Prostate gland (tissue), 2 donors: ENCODE measurements at places on chromosomes 1 and 21.

- DNase-seq = no peak
Measured at GRCh38 chr1:221468546-221468945, 273.3 kb downstream of the DUSP10 start.

GRCh38 chr1:24905979-24906720 lies 23.9 kb downstream of the RUNX3 start:
- no peak for DNase-seq

GRCh38 chr21:34091032-34091431 lies 17.7 kb downstream of the MRPS6 start:
- DNase-seq = no peak

GRCh38 chr1:204672482-204673121 lies 12.9 kb downstream of the LRRN2 start:
- DNase-seq = no peak

- DNase-seq = no peak
Measured at GRCh38 chr1:106907795-106908194, 148.7 kb upstream of the PRMT6 start.

DNA sequence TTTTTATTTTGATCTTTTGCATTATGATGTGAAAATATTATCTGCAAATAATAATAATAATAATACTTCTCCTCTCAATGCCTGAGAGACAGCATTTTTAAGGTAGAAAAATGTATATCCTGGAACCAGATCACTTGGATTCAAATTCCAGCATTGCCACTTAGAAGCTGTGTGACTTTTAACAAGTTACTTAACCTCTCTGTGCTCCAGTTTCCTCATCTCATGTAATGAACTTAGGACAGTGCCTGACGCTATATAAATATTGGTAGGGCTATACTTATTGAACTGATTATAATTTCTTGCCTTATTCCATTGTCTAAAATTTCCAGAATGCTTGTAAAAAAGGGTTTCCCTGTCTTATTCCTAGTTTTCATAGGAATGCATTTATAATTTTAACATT lies 137.2 kb downstream of the IGSF21 start:
- no peak for DNase-seq

GRCh38 chr1:178353524-178353923 lies 143.2 kb downstream of the CLEC20A start:
- DNase-seq = no peak

- DNase-seq = no peak
Measured at GRCh38 chr1:222441066-222441465, 106.8 kb downstream of the HHIPL2 start.

DNA sequence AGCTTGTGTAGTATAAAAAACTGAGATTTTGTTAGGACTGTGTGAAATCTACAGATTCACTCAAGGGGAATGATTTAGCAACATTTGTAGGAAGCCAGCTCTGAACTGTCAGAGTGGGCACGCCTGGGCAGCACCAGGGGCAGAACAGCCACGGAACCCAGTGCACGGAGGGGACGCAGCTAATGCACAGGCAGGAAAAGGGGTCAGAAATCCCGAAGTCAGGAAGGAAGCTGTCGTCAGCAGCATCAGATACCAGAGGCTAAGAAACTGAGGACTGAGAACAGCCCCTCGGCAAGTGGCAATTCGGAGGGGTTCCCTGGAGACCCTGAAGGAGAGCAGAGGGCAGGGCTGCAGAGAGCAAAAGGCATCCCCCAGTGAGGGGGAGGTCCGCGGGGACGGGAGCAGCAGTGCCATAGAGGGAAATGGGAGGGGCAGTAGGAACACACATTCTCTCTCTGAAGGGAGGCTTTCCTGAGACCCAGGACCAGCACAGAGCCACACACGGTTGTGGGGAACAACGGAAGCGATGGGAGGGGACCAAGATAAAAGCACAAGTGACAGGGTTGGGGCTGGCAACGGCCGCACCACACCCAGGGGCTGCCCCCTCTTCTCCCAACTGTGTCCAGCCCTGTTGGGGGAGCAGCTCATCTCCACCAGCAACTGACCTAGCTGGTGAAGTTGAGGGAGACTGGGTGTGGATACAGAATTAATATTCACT lies 12.7 kb downstream of the UBE2J2 start:
- DNase-seq = no peak

DNA sequence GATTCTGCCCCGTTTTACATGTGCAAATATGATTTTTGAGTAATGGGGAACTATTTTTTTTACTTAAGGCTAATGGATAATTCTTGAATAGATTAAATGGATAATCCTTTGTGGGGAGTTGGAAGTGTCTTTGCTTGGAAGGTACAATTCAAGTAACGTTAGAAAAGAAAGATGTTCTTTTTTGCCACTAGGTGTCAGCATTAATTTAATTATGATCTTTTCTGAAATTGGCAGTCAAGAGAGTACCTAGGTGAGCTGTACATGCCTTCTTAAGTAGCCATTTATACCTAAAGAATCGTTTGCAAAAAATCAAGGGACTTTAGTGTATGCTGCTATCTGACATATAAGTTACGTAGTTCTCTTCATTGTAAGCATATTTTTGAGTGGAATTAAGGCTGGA lies 2.2 kb downstream of the FBXO28 start:
- DNase-seq = no peak

GRCh38 chr21:25314247-25314646 lies 293.0 kb downstream of the MRPL39 start:
- no peak for DNase-seq

DNA sequence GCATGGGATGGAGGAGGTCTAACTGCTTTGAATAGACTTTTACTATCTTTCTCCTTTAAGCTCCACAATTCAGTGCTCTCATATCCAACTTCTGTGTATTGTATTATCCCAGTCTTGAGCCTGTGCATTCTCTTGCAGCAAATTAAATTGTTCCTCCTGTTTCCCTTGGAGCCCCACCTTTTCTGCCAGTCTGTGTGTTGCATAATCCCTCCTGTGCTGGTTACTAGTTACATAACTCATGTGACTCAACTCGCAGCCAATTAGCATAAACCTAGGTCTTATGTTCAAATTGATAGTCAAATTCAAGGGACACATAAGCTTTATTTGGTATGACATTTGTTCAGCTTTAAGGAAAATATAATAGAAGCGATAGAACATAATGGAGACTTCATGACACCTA lies 1863.5 kb downstream of the MRPL39 start:
- no peak for DNase-seq

DNA sequence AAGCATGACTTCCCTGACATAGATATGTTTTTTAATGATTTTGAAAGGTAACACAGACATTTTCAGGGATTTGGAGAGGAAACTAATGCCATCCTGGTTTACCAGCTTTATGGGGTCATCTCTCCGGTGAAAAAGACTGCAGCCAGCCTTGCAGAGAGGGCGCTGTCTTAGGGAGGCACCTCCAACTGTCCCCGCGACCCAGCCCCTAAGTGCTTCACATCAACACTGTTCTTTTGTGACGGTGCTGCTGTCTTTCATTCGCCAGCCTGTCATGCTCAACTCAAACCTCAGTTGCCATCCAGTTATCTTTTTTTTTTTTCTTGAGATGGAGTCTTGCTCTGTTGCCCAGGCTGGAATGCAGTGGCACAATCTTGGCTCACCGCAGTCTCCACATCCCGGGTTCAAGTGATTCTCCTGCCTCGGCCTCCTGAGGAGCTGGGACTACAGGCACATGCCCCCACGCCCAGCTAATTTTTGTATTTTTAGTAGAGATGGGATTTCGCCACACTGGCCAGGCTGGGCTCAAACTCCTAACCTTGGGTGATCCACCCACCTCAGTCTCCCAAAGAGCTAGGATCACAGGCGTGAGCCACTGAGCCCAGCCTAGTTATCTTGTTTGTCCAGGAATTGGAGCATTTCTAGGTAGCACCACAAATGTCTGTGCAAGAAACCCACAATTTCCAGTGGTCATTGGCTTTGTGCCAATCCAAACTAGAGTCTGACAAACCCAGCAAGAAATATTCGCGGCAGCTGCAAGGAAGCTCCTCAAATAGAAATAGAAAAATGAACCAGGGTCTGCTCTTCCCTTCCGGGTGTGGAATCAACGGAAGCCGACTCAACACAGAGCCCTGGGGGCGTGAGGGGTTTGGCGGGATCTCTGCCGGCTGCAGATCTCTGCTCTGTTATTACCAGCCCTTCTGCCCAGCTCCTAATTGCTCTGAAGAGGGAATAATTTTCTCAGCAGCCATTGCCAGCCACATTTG lies 24.2 kb downstream of the PDE9A start:
- DNase-seq = no peak

GRCh38 chr1:222918801-222919477 lies 104.1 kb downstream of the DISP1 start:
- DNase-seq = no peak

DNA sequence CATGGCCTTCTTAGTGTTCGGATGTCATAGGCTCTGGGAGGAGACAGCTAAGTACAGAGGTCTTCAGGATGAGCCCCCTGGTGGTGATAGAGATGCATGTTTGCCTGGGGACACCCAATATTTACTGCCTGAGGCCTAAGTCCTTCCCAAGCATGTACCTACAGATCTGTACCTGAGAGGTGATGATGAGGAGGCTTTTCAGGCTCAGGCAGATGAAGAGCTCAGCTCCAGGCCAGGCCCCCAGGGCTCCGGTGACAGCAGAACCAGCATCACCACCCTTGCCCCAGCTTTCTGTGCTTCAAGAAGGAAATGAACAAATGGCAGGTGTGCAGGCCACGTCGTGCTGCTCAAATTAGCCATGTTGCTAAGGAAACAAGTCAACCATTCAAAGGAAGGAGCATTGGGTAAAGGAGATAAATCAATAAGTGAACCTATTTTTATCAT lies 21.1 kb downstream of the CACNA1E start:
- no peak for DNase-seq

- no peak for DNase-seq
Measured at GRCh38 chr1:32380057-32380456, 14.2 kb downstream of the BSDC1 start.

DNA sequence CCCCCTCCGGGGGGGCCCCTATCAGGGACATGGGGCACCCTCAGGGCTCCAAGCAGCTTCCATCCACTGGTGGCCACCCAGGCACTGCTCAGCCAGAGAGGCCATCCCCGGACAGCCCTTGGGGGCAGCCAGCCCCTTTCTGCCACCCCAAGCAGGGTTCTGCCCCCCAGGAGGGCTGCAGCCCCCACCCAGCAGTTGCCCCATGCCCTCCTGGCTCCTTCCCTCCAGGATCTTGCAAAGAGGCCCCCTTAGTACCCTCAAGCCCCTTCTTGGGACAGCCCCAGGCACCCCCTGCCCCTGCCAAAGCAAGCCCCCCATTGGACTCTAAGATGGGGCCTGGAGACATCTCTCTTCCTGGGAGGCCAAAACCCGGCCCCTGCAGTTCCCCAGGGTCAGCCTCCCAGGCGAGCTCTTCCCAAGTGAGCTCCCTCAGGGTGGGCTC lies 34.9 kb downstream of the TRIM11 start:
- no peak for DNase-seq

DNA sequence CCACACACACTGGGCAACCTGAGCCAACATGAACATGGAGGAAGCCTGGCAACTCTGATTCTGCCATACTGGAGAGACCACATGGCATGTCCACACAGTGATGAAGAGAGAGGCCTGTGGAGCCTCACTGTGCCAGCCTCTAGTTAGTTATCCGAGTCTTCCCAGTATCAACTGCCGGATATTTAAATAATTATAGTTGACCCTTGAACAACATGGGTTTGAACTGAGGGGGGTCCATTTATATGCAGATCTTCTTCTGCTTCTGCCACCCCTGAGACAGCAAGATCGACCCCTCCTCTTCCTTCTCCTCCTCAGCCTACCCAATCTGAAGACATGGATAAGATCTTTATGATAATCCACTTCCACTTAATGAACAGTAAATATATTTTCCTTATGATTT lies 27.8 kb downstream of the DDAH1 start:
- no peak for DNase-seq

DNA sequence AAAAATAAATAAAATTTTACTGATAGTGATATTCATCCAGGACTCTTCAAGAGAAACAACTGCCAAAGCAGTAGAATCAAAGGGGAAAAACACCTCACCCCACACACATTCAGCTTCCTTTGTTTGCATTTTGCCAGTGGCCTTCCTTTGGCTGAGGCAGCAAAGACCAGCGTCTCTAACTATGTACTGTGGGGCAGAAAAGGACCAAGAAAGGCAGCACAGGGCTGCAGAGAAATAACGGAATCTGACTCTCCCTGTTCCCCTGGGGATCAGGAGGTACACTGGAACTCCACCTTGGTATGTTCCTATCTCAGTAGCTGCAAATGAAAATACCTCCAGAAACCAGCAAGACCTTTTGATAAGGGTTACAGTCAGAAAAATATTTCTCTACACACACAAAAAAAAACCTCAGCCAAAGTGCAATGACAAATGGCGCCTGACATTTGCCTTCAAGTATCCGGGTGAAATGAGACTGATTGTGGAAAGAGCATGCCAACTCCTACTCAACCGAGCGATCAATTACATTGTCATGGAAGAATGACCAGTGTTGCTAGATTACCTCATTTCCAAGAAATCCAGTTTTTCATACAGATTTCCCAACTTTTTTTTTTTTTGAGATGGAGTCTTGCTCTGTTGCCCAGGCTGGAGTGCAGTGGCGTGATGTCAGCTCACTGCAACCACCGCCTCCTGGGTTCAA lies 50.9 kb downstream of the TARBP1 start:
- no peak for DNase-seq

DNA sequence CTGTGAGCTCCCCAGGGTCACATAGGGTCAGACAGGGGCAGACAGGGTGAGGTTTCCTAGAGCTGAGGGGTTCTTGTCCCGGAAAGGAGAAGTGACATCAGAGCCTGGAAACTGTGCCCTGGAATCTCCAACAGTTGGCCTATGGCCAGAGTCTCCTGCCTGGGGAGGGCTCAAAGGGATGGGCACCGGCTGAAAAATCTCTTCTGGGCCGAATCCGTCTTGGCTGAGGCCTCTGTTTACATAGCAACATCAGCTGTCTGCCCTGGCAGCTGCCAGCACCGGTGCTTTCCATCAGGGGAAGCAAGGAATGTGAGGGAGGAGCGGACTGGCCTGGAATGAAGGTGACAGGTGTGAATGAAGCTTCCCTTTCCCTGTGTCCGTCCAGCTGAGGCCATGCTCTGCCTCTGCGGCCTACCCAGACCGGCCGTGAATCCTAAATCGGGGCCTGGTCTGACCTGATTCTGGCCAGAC lies 30.7 kb downstream of the VASH2 start:
- DNase-seq = peak; percentile 67

DNA sequence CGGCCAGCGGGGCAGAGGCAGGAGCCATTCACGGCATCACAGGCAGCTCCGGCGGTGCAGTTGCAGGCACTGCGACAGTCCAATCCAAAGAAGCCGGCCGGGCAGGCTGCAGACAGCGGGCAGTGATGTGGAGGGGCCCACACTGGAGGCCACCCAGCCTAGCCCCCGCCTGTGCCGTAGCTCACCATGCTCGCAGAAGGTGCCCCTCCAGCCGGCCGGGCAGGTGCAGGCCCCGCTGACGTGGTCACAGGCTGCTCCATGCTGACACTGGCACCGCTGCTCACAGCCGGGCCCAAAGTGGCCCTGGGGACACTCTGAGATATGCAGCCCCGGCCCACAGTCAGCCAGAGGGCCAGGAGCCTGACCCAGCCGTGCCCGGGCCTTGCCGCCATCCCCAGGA lies 45.1 kb downstream of the ARHGEF16 start:
- no peak for DNase-seq

DNA sequence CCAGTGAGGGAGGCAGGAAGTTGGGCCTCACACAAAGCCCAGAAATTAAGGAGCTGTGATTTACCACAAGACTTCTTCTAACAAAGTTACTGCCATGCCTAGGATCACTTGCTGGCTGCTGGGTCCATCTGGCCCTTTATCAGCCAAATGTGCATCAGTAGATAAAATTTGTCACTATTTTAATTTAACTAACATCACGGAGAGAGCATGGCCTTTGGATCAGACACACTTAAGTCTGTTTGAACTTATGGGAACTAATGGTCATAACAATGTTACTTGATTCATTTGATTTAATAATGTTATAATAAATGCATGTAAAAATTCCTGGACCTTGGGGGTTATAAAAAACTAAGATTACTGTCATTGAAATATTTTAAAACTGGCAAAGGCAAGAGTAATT lies 67.2 kb upstream of the CCDC190 start:
- no peak for DNase-seq
